ENCODE measurements at places on chromosomes 7 and 10.

- no peak for DNase-seq
Observed at GRCh38 chr7:28228396-28228795, 47.8 kb upstream of the JAZF1 start.

DNA sequence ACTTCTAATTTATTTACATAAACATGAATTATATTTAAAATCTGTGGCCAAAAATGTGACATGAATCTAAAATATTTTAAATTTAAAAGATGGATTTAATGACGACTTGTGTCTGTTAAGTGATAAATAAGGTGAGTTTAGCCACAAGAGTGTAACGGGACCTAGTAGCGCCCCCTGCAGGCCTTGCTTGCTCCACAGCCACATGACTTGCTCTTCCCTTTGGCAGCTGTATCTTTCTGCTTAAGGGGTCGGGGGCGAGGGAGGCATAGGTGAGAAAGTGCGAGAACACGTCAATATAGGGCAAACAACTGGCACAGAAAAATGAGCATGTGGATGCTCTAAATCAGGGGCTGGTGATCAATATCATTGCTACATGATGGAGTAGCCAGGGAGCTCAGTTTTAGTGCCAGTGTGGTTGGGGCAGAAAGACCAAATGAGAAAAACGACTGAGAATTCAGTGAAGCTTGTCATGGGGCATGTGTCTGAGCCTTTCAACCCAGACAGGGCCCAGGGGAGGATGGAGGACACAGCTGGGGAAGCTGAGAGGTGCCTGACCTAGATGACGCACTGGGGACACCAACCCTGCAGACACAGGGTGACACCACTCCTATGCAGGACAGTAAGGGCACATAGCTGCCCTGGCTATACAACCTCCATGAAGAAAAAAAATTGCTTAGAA is 49.8 kb downstream of the PAXIP1 start:
- DNase-seq, result no peak

DNA sequence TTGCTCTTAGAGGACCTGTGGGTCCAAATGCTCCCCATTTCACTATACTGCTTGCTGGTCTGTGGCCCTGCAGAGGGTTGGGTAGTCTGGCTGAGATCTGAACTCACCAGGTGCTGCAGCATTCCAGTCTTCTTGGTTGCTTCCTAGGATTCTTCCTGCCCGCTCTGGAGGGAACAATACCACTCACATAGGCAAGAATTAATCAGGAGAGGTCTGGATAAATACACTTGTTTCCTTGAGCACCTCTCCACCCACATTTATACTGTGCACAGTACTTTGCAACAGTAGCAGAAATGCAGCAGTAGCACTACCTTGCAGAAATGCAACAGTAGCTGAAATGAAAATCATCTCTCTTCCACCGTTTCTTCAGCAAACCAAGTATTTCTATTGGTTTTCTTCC is 125.3 kb downstream of the INSYN2A start:
- DNase-seq, result no peak

GRCh38 chr7:620056-620455 is 100.4 kb upstream of the PDGFA start:
- no peak for DNase-seq

- DNase-seq, result no peak
Observed at GRCh38 chr10:753530-753929, 64.1 kb upstream of the DIP2C start.

All from COR-L47 (cell line).